ENCODE measurements at places on chromosomes 11 and 22.
A peak's percentile ranks its signal among the peaks of the same experiment; 100 is the strongest.

DNA sequence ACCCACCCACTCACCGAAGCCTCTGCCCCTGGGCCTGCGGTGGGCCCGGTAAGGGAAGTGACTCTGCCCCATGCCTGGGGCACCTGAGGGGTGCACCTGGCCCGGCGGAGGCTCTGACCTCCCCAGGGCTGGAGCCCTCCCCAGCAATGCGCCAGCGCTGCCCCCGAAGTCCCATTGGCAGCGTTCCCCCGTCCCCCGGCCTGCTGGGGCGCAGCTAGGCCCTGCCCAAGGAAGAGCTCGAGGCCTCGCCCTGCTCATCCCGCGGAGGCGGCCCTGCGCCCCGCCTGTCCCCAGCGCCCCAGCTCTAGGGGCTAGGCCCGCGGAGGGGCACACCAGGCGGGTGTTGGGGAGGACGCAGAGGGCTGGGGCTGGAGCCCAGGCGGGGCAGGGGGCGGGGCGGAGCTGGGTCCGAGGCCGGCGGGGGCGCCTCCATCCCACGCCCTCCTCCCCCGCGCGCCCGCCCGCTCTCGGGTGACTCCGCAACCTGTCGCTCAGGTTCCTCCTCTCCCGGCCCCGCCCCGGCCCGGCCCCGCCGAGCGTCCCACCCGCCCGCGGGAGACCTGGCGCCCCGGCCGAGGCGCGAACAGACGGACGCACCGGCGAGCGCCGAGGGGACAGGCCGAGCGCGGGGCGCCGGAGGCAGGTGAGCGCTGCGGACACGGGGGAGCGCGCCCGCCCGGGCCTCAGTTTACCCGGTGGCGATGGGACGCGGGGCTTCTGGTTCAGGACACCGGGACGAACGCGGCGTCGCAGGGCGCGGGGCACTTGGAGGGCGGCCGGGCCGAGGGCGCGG is at the start of gene EPS8L2:
Gene EPS8L2, plus strand, starts transcription at position 586 of the 793 bp plus-strand sequence. CDS start 3,177 bp downstream, outside the sequence.
- peak; percentile 46 for DNase-seq

DNA sequence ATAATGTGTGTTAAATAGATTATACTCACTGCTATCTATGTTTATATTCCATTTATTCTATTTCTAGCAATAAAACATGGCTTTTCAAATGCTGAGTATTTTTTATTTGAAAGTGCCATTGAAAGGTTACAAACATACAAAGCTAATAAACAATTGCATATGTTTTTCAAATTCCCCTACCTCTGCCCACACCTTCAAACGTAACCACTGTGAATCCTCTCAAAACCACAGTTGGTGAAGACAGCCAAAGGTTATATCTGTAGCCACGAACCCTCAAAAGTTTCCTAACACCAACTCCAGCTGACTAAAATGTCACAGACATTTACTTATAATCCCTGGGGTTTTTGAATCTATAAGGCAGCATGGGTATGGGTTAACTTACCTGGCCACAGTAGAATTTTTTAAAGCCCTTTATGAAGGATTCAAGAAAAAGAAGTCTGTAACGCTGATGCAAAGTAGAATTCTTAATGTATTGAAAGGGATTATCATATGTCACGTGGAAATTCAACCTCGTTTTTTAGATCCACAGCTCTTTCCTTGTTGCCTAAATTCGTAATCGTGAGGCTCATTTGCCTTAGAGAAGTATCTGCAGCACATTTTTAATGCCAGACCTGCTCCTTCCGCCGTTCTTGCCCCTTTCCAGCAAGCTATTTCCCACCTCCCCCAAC is 122.5 kb upstream of the ZC3H12C start:
- DNase-seq = no peak

DNA sequence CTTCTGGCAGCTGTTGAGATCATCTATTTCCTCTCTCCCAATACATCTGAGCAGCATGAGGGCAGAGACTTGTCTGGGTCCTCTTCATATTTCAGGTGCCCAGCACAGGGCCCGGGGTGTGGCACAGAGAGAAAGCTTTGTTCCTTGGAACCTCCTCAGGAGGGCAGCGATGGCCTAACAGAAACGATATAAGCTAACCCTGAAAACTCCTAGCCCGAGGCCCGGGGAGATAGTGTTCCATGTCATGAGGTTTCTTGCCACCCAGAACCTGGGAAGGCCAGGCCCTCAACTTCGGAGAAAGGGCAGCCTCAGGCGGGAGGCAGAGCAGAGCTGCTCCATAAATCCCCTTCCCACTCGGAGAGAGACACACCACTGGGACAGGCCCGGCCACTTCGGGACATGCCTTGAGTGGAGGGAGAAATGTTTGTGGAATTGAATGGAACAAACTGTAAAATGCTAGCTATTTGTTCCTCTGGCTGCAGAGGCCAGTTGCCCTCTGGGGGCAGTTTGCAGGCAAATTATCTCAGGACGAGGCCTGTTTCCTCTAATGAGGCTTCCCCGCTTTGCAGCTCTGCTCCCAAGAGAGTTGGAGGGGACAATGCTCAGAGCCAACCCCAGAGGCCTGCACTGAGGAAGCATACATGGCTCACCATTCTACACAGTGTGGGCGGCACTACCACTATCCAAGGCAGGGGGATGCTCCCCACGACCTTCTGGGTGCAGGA is 11.6 kb downstream of the ARRB1 start:
- DNase-seq = no peak

DNA sequence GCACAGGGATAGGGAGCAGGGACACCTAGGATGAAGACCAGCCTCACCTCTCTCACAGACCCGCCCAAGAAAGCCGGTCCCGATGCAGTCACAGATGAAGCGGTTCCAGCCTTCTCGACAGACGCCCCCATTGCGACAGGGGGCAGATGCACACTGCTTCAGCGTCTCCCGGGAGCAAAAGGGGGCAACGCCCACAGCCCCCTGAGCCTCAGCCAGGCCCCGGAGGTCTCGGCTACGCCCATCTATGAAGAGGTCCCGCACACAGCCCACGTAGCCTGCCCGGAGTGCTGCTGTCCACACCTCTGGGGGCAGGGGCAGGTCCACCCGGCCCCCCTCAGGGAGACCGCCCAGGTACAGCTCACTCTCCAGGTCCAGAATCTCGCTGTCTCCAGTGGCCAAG is 62.3 kb downstream of the NRXN2 start:
- no peak for DNase-seq

GRCh38 chr22:18983120-18983651 is 47.1 kb upstream of the PRODH start:
- no peak for DNase-seq

- no peak for DNase-seq
Measured at GRCh38 chr11:14119357-14119756, 156.8 kb downstream of the SPON1 start.

Data from RCC 7860 (cell line).